ENCODE measurements at places on chromosomes 7 and 10. TPM values are rescaled to one million over a fixed set of nuclear protein-coding genes. Genes with fewer than 3 reads are reported as not detected.

DNA sequence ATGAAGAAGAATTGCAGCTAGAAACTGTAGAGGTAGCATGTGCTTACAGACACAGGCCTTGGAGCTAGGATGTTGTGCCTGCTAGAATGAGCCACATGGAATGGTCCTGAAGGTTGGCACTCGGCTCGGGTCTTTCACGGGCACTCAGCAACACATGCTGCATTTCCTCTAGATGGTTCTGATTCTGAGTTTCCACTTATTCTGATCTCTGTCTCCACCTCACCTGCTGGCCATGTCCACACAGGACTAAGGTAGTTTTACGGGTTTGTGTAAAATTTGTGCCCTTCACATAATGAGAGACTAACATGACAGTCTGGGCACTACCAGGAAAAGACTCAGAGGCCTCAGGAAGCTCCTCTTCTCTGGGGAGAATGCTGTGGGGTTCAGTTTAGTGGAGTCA lies 444.8 kb upstream of the MKI67 start:
- no peak for DNase-seq

The MYOZ1 gene
- total RNA-seq = 11.5 TPM

- no peak for DNase-seq
Observed at GRCh38 chr10:126101736-126102135, 205.4 kb downstream of the FANK1 start.

DNA sequence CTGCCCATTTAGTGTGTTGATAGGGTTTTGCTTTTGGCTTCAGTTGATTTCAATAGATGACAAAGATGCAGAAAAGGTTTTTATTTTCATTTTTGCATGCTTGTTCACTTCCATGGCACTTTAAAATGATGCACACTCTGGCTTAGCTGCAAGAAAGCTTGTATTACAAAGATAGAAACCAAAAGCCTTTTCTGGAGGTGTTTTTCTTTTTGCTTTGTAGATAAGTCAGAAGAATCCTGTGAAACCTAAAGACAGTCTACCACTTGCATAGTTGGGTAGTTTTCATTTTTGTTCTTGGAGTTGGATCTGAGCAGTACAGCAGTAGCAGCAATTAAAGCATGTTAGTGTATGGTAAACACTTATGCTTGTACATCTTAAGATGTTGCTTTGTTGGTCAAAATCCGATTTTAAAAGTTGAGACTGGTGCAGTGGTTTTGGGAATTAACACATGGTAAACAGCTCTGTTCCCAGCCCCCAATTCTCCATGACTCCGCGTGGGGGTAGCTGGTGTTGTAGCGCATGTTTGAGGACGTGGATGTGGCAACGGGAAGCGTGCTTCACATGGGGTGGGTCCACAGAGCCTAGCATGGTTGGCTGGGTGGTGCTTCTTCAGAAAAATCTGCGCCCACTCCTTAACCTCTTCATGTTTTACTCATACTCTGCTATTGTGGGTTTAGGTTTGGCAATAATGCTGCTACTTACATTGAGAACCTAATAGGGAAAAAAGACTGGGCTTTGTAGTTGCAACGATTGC lies 19.8 kb downstream of the CCNY start:
- no peak for DNase-seq

GRCh38 chr10:21318540-21319167 lies 206.8 kb downstream of the SKIDA1 start:
- DNase-seq = no peak

The ELMO1 gene
- 86.7 TPM for total RNA-seq

DNA sequence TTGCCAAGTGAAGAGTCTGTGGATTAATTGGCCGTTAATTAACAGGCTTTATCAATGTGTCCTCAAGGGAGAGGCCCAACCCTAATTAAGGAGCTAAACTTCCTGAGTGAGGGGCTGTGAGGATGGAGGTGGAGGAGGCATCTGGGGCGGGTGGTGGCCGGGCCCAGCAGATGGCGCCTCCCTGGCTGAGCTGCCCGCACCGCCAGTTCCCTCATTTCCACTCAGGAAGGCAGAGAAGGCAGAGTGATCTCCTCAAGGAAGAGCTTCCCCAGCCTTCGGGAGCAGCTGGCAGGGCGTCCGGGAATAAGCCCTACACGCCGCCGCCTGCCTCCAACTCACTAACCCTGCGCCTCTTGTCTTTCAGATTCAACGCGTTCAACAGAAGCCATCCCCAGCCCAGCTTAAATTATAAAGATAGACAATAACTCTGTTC lies 112.2 kb downstream of the CYTH3 start:
- DNase-seq = no peak

DNA sequence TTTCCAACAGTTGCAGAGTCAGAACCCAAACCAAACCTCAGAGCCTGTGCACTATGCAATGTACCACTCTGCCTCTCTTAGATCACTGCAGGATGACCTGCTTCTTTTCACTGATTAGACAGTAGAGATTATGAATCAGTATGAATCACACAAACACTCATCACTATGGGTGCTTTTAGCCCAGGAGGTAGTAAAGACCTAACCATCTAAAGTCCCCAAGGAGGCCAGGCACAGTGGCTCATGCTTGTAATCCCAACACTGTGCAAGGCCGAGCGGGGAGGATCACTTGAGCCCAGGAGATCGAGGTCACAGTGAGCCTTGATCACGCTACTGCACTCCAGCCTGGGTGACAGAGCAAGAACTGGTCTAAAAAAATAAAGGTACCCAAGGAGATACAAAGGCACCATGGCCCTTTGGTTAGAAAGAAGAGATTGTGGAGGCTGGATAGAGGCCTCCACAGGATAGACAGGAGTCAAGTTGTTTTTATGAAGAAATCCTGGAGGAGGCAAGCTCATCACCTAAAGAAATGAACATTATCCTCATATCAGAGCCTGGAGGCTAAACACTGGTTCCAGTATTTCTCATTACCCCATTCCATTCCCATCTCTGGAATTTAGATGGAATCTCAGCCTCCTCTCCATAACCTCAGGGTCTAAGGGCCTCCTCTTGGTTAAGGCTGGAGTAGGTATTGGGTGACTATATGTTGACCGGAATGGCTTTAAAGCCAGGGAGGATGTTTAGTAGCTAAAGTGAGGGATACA lies 12.9 kb downstream of the SEC31B start:
- DNase-seq = no peak

- no peak for DNase-seq
Observed at GRCh38 chr7:98949336-98950044, 71.2 kb downstream of the TRRAP start.

DNA sequence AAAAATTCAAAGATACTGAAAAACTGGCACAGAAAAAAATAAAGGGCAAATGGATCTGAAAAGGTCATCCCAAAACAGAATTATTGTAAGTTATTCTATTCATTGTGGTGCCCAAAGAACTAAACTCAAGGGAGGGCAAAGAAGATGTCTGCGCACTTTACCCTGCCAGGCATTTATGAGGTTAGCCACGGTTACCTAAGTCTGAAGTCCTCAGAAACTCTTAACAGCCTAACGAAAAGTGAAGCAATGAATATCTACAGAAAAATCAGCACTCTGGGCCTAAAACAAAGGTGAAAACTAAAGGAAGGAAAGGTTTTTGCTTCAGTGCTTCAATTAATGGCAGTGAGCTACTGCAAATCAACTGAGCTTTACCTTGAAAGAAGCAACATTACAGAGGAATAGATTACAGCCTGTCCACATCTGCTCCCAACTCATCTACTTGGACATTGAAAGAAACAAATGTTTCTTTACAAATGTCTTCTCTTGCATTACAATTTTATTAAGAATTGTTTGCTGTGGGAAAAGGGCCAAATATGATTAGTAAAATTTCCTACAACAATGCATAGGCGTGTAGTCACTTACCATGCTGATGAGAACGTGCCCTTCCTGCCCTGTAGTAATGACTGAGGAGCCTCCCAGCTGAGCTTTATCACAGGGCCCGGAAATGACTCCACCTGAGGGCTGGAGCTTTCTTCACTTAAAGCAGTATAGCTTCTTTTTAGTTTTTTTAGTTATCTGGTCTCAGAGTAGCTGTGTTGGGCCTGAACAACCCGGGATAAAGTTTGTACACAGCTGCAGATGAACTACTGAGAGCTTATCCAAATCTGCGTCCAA lies at the start of gene TUBAL3:
TUBAL3 (minus strand) TSS at position 621 of the 834 bp plus-strand sequence; CDS start at position 585, 36 bp downstream.
- no peak for DNase-seq

The ADAMTS14 gene
- total RNA-seq = 13.7 TPM

- DNase-seq = peak; percentile 28
Observed at GRCh38 chr7:51647931-51648351, 331.3 kb upstream of the COBL start.

The MMD2 gene
- total RNA-seq = 0.11 TPM

- no peak for DNase-seq
Observed at GRCh38 chr7:112120696-112121217, 85.4 kb downstream of the DOCK4 start.

DNA sequence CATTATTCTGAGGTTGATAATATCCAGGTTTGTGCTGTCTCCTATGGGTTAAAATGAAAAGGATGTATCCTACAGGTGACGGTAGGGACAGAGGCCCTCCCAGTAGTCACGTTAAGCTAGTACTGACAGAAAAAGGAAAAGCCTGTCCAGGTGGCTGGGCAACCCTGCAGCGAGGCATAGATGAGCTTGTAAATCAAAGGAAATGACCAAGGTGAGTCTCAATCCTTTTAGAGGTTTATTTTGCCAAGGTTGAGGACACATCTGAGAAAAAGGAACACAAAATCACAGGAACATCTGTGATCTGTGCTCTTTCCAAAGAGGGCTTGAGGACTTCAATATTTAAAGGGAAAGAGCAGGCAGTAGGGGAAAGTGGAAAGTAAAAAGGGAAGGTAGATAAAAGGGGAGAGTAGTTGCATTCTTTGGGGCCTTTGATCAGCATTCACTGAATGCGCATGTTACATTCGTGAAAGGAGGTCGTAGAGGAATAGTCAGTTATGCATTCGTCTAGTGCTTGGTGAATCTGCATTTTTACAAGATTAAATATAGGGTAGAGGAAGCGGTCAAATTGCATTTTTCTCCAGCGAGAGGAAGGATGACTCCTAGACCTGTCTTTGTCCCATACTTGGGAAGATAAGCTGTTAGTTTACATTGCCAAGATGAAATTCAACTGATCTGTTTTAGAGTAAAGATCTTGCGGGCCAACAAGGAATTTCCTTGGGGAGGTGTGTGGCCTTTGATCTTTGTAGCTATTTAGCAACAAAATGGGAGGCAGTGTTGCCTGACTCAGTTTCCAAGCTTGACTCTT lies 884 bp upstream of the GSTO1 start:
- DNase-seq = no peak

DNA sequence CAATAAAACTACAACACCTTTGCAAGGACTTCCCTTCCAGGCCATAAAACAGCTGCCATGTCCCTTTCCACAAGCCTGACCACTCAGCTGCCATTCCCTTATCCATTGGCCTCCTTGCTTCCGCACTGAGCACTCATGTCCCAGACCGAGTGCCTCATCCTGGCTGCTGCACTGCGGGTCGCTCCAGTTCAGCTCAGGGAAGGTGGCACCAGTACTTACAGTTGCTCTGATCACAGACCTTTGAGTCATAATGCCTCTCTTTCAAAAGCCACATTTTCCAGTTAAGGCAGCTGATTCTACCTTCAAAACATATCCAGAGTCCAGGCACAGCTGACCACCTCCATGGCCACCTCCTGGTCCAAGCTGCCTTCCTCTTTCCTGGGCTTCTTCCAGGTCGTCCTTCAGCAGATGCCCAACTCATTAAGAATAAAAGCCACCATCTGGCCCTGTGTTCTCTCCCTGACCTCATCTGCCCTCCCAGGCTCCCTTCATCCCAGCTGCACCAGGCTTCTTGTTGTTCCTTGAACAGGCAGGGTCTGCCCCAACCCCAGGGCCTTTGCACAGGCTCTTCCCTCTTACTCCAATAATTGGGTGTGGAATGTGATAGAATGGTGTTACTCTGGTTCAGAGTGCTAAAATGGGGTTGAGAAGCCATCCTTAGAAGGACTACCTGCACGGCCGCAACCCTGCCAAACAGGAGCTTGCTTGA lies 64.5 kb downstream of the RAMP3 start:
- DNase-seq = no peak

DNA sequence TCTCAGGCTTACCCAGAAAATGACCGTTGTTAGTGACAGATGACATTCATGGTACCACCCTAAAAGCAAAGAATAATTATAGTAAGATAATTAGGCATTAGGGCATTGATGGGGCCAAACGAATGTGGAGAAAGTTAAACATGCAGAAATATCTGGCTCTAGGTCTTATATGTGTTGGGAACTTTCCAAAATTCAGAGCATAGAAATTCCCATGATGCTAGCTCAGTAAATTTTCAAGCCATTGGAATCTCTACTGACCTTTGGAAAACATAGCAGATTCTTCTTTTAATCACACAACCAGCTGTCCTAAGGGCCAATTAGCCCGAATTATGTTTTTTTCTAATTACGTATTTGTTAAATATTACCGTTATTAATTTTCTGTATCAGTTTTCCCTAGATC lies 136.1 kb downstream of the CREB5 start:
- DNase-seq = no peak

The COL1A2 gene
- 11,897 TPM for total RNA-seq

The GIMAP8 gene
- 15.2 TPM for total RNA-seq

DNA sequence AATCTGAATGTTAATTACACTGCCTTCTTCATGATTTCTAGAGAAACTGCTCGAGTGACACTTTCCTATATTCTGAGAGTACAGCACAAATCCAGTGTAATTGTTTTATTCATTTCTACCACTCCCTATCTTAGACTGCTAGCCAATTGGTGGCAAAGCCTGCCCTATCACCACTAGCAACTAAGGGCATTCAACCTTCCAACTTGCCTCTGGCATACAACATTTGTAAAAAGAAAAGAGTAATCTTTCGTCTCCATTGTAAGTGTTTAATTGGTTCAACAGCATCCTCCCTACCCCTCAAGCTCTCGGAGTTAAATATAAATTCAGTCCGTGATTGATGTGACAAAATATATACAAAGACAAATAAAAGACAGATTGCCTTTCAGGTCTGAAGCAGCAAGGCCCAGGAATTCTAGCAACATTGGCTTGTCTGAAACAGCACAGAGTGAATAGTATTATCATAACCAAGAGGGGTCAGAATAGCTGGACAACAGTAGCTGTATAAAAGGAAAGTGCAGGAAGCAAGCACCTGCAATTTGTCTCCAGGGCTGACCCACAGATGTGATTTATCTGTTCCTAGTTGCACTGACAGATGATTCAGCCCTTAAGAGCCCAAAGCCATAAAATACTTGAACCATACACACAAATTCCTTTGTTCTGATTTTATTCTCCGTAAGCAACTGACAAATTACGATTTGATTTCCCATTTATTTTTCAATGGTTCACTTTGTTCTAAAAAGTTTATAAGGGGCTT lies 47.6 kb upstream of the ANKRD1 start:
- DNase-seq = peak; percentile 20

DNA sequence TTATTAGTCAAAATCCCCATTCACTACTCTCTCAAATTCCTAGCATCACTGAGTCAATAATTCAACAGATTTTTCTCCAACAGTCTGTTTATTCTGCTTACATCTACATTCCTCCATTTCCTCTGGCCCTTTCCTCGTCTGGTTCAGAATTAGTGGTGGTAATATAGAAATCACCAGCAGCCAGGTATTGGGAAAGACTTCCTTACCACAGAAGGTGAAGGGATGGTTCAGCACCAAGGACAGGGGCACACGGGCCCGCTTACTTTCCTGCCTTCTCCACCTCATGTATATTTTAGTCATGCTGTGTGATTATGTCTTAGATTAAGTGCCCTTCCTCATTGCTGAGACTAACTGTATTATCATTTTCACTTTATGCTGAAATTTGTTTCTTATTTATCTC lies 70.4 kb upstream of the APBB1IP start:
- no peak for DNase-seq

The ENKUR gene
- 0.95 TPM for total RNA-seq
